ENCODE measurements at places on chromosomes 12 and 14.

GRCh38 chr14:97655169-97655948, 858.2 kb downstream of the VRK1 start:
- no peak for DNase-seq

GRCh38 chr12:21773263-21773741, 1.2 kb downstream of the KCNJ8 start:
- DNase-seq = no peak

DNA sequence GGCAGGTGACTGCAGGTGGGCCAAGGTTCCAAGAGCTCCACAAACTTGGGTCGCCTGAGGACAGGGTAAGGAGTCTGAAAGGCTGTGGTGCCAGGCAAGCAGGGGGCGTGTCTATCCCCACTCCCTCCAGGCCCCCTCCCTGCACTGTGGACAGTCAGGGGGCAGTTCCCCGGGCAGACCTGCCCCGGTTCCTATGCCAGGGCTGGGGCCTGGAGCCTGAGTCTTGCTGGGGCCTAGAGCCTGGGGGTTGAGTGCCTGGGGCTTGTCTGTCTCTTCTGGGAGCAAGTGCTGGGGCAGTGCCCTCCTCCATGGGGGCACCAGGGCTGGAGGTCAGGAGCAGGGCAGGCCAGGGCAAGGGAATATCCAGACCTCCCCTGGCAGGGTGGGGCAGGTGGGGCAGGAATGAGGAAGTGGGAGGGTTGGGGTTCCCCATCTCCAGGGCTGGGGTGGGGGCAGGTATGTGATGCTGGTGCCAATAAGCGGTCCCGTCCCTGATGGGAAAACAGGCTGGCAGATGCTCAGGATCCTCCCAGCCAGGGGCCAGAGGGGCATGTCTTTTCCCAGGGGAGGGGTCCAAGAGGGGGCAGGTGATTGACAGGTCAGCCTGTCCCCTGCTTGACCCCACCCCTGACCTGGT, 11.9 kb upstream of the TNFAIP2 start:
- no peak for DNase-seq

DNA sequence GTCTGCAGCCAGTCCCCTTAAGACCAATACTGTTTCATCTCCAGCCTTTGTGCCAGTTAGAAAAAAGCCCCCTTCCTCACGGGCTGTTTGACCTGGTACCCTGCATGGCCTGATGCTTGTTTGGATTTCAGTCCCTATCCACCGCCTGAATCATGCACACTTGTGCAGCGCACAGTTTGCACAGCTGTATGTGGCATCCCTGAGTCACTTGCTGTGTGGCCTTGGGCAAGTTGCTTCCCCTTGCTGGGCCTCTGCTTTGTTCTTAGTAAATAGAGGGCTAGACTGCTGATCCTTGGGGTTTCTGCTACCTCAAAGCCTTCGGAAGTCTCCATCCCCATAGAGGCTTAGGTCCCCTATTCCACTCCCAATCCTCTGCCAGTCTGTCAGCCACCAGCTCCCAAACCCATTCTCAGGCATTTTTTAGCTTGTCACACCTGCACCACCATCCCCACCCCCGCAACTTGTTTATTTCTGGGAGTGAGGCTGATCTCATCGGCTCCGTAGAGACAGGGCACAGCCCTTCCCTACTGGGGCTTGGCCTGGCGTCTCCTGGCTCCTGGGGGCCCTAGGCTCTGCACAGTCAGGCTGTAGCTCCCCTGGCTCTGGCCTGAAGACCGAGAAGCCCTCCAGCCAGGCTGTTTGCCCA, 8.8 kb downstream of the KRT80 start:
- DNase-seq = no peak

- DNase-seq = no peak
These were observed 11.9 kb upstream of the TMEM119 start for GRCh38 chr12:108609537-108610335.

DNA sequence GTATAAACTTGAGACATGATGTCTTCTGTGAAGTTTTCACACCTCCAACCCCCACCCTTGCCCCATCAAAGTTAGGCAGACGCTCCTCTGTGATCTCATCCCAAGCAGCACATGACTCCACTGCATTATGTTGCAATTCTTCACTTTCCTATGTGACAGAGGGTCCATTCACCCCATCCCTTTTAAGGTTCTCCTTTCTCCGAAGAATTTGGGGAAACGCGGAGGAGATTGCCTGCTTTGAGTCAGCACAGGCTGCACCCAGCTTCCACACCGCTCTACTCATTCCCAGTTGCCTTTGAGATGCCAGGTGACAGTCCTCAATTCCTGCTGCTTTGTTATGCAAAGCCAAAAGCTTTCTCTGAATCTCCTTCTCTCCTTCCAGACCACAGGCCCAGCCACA, 61.8 kb downstream of the PHLDA1 start:
- DNase-seq = no peak

GRCh38 chr12:24678436-24678835, 270.5 kb downstream of the BCAT1 start:
- DNase-seq = no peak

DNA sequence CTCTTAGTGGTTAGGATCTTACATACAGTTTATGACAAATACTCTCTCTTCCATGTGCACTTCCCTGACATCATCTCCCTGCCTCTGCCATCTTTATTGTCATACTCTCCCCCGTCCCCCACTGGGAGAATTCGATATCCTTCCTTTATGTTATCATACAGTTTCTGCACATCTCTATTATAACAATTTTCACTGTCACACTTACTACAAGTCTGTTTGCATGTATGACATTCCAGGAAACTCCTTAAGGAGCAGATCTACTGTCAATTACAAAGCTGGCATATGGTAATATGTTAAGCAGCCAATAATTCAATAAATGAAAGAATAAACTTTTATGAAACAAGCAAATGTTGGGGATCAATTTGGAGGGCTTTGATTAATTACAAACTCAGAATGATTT, 91.1 kb downstream of the KCNH5 start:
- no peak for DNase-seq
